ENCODE measurements at places on chromosomes 6 and 20. TPM values are rescaled to one million over a fixed set of nuclear protein-coding genes. Genes with fewer than 3 reads are reported as not detected.

Gene LY6G5C
- total RNA-seq = not detected

Gene IFNGR1
- total RNA-seq = 112 TPM

Gene TSBP1
- total RNA-seq = not detected

Gene RAB44
- total RNA-seq = 0.59 TPM

Gene MARCKS
- 167 TPM for total RNA-seq

Gene EPB41L1
- total RNA-seq = 18.1 TPM

Measured in skin of body (tissue), 3 donors.